Natural killer cell (primary cell): ENCODE measurements at places on chromosomes 16 and 17.

DNA sequence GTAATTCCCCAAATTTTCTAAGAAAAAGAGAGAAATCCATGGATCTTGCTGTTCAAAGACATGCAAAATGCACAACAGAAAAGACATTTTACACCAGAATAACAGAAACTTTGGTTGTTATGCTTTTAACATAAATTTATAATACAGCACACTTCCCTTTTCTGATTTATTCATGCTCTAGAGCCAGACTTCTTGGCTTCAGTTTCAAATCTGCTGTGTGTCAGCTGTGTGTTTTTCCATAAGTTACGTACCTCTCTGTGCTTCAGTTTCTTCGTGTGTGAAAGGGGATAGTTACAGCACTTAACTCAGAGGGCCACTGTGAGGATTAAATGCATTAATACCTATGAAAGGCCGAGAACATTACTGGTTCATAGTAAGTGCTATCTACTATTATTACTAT is 6.8 kb upstream of the CCL3L1 start:
- no peak for DNase-seq

- no peak for DNase-seq
Measured at GRCh38 chr17:15092762-15093161, 172.4 kb downstream of the PMP22 start.

- no peak for DNase-seq
Measured at GRCh38 chr16:4654964-4655590, 30.5 kb downstream of the MGRN1 start.

DNA sequence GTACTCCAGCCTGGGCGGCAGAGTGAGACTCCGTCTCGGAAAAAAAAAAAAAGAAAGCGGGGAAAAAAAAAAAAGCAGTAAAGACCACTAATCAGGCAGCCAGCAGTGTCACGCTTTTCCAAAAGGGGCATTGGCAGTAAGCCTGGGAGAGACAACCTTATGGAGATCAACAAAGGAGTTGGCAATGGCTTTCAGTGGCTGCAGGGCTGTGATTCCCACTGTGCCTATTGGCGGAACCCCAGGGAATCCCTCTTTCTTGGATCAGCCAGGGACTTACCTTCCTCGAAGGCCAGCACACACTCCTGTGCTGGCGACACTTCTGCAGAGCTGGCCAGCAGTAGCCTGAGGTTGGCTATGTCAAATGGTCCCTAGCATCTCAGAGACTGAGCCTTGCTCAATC is 43.2 kb upstream of the ZFHX3 start:
- no peak for DNase-seq

- DNase-seq = peak; percentile 44
Measured at GRCh38 chr16:89720551-89720812, 216 bp downstream of the VPS9D1 start.
